ENCODE measurements at places on chromosomes 1 and 21. TPM values are rescaled to one million over a fixed set of nuclear protein-coding genes. Genes with fewer than 3 reads are reported as not detected.
A peak's percentile ranks its signal among the peaks of the same experiment; 100 is the strongest.

- H3K4me1 ChIP-seq, result peaks cover 36% of the 10 kb centered on the region
- no peaks in the 10 kb centered on the region for H3K36me3 ChIP-seq
- no peak overlapping the region for H3K4me3 ChIP-seq
Observed at GRCh38 chr1:161021970-161022353, 1.0 kb upstream of the F11R start.

TAF12 gene
- 25.2 TPM for total RNA-seq

LRRC38 gene
- not detected for total RNA-seq

- no peak overlapping the region for H3K4me3 ChIP-seq
- no peak overlapping the region for H3K27ac ChIP-seq
- no peaks in the 10 kb centered on the region for H3K36me3 ChIP-seq
- H3K4me1 ChIP-seq, result no peaks in the 10 kb centered on the region
- no peak for DNase-seq
Observed at GRCh38 chr21:40615505-40616376, 231.2 kb downstream of the DSCAM start.

DNA sequence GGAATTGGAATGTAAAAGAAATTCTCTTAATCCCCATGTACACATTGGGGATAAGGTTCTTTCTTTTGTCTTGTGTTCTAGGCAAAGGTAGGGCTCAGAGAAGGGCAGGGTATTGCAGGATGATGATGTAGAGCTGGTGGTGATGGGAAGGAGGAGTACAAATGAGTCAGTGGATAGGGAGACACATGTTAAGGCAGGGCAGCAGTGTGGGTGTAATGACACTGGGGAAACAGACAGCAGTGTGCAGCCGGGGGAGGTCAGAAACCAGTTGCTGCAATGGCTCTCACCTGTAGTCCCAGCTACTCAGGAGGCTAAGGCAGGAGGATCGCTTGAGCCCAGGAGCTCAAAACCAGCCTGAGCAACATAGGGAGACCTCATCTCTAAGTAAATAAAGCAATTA is 5.1 kb downstream of the NLRP3 start:
- H3K36me3 ChIP-seq, result peaks cover 33% of the 10 kb centered on the region
- DNase-seq, result no peak
- H3K4me1 ChIP-seq, result peaks cover 51% of the 10 kb centered on the region
- H3K27me3 ChIP-seq, result no peaks in the 10 kb centered on the region

GRCh38 chr1:63843884-63844283 is 70.1 kb downstream of the ROR1 start:
- DNase-seq, result no peak
- H3K27ac ChIP-seq, result no peak overlapping the region
- H3K4me1 ChIP-seq, result no peaks in the 10 kb centered on the region
- H3K36me3 ChIP-seq, result no peaks in the 10 kb centered on the region
- H3K27me3 ChIP-seq, result no peaks in the 10 kb centered on the region

- H3K4me1 ChIP-seq, result peaks cover 81% of the 10 kb centered on the region
- H3K36me3 ChIP-seq, result peaks cover 8% of the 10 kb centered on the region
- peak overlapping the region; percentile 96 for H3K4me3 ChIP-seq
Observed at GRCh38 chr1:161066694-161067093, 3.0 kb downstream of the ARHGAP30 start.

DNA sequence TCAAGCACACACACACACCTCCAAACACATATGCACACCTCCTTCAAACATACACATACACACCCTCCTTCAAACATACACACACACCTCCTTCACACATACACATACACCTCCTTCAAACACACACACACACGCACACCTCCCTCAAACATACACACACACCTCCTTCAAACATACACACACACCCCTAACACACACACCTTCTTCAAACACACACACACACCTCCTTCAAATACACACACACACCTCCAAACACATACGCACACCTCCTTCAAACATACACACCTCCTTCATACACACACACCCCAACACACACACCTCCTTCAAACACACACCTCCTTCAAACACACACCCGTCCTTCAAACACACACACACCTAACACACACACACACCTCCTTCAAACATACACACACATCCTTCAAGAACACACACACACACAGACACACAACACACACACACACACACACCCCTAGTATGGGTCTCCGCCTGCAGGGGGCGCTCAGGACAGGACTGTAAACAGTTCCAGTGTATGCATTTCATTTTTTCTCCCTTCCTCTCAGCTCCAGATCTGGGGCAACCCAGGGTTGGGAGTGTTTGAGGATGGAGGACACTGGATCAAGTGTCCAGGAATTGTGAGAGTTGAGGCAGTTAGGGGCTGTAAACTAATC is 12.1 kb downstream of the LGR6 start:
- H3K36me3 ChIP-seq, result no peaks in the 10 kb centered on the region
- peaks cover 16% of the 10 kb centered on the region for H3K4me1 ChIP-seq
- H3K4me3 ChIP-seq, result no peak overlapping the region
- no peak overlapping the region for H3K27ac ChIP-seq
- no peaks in the 10 kb centered on the region for H3K27me3 ChIP-seq
- DNase-seq, result no peak

- H3K27ac ChIP-seq, result no peak overlapping the region
- no peaks in the 10 kb centered on the region for H3K27me3 ChIP-seq
- no peaks in the 10 kb centered on the region for H3K36me3 ChIP-seq
- peaks cover 9% of the 10 kb centered on the region for H3K4me1 ChIP-seq
- peak; percentile 7 for DNase-seq
Observed at GRCh38 chr1:212979340-212980122, 29.2 kb downstream of the VASH2 start.

GRCh38 chr1:206451134-206451686 is 19.1 kb upstream of the IKBKE start:
- H3K27ac ChIP-seq, result no peak overlapping the region
- peaks cover 3% of the 10 kb centered on the region for H3K4me1 ChIP-seq

ADAMTS4 gene
- total RNA-seq, result 1.4 TPM

LORICRIN gene
- not detected for total RNA-seq

MMP23B gene
- 3.5 TPM for total RNA-seq
